Fibroblast of skin of right quadriceps (primary cell): ENCODE measurements at places on chromosomes 7 and 10.

DNA sequence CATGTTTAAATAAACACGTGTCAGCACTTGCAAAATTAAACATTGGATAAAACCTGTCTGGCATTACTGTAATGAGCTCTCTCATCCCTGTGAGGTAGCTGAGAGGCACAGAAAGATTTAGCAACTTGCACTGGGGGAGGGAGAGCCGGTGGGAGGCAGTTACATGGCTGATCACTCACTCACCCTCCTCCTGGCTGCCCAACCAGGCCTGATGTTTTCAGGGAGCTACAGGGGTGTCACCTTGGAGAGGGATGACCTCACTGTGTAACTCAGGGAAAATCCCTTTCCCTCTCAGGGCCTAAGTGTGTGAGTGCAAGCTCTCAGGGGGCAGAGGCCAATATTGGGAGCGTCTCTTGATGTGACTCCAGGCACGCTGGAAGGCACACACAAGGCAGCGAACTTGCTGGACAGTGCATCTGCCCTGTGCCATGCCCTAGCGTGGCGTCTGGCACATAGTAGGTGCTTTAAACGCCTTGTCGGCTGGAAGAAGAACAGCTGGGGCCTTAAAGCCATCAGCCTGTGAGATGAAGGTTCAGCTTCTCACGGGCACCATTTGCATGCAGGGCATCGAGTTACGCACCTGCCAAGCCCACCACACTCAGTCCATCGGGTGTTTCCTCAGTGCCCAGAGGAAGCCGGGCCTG lies 51.1 kb downstream of the ELFN1 start:
- DNase-seq = peak; percentile 32

GRCh38 chr7:22563032-22563501 lies 63.1 kb upstream of the STEAP1B start:
- DNase-seq = no peak

GRCh38 chr7:44646176-44646920 lies 39.9 kb downstream of the OGDH start:
- no peak for DNase-seq

DNA sequence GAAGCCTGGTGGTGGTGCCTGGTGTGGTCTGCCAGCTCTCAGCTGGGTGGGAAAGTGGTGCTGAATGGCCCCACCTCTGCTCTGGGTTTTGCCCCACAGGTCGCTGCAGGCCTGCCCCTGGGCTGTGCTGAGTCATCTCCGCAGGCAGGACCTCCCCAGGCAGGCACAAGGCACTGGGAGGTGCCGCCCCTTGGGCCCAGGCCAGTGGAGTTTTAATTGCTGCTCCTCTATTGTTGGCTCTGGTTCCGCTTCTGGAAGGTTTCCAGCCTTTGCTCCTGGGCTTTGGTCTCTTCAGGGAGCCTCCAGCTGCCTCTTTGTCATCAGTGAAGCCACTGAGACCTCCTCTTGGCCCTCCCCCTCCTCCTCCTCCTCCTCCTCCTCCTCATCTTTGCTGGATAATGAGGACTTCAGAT lies 180.3 kb upstream of the GRB10 start:
- peak; percentile 32 for DNase-seq

- no peak for DNase-seq
Observed at GRCh38 chr7:134696261-134696660, 49.6 kb downstream of the BPGM start.

DNA sequence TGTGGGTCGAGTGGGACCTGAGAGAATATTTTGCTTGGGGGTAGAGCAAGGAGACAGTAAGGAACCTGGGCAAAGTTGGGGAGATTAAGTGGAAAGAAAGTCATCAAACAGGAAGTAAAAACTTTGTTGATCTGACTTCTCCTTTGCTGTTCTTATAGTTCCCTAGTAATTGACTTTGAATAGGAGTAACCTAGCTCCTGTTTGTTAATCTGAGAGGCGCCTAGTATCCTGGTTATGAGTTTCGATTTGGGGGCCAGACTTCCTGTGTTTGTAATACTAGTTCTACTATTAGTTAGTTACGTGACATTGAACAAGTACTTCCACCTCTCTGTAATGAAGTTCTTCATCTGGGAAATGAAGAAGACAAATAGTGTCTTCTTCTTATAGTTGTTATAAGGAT lies 99.1 kb downstream of the ZNF365 start:
- DNase-seq = no peak

- DNase-seq = no peak
Observed at GRCh38 chr10:105413997-105414396, 772.9 kb downstream of the SORCS3 start.

DNA sequence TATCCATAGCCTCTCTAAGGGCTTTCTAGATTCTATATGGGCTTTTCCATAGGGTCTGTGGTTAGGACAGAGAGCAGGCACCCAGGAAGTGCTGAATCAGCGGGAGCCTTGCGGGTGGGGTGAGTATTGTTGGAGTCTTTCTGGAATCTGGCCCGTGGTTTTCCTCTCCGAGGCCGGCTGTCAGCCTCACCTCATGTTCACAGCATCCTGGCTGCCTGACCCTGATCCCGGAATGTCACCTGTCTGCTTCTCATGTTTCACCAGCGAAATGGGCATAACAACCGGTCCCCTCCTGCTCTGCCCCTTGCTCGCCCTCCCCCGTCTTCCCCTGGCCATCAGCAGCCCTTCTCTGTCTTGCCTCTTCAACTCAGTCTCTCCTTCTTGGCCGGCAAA lies 36.5 kb downstream of the DDIT4 start:
- DNase-seq = no peak

GRCh38 chr7:104317948-104318629 lies 10.3 kb upstream of the LHFPL3 start:
- DNase-seq = no peak

- DNase-seq = no peak
Observed at GRCh38 chr7:22417349-22417748, 60.4 kb upstream of the RAPGEF5 start.

DNA sequence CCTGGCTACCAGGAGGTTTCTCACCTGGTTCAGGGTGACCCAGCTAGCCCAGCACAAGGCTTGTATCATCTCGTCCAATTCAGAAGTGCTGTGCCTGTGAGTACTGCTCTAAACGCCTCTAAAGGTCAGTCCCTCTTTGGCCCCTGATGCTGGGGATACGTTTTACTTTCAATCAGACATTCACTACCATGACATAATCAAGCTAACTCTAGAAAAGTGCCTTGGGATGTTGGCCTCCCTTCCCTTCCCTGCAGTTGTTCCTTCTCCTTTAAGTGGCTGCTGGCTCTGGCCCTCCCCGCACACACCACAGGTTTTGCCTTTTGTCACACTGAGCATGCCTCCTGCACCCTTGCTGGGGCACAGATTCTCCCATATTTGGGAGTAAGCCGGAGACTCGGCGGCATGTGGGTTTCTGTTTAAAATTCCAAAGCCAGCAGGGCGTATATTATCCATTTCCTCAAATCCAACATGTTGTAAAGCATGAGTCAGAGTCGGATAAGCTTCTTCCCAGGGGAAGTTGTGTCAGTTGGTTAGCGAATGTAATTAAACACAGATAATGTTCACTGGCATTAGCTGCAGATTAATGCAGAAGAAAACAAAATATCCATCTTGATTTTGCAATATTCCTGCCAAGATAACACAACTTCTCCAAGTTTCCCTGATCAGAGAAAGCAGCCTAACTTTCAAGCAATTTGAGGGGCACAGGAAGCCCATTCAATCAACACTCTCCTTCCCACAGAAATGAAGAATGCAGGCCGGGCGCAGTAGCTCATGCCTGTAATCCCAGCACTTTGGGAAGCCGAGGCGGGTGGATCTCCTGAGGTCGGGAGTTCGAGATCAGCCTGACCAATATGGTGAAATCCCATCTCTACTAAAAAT lies 31.8 kb upstream of the VCL start:
- peak; percentile 100 for DNase-seq

DNA sequence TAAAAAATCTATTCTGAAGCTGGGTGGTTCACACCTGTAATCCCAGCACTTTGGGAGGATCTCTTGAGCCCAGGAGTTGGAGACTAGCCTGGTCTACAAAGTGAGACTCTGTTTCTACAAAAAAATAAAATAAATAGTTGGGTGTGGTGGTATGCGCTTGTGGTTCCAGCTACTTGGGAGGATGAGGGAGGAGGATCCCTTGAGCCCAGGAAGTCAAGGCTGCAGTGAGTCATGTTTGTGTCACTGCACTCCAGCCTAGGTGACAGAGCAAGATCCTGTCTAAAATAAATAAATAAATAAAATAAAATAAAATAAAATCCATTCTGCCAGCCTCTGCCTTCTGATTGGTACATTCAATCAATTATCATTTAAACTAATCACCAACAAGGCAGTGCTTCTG lies 17.5 kb downstream of the ZNF33A start:
- DNase-seq = peak; percentile 5

DNA sequence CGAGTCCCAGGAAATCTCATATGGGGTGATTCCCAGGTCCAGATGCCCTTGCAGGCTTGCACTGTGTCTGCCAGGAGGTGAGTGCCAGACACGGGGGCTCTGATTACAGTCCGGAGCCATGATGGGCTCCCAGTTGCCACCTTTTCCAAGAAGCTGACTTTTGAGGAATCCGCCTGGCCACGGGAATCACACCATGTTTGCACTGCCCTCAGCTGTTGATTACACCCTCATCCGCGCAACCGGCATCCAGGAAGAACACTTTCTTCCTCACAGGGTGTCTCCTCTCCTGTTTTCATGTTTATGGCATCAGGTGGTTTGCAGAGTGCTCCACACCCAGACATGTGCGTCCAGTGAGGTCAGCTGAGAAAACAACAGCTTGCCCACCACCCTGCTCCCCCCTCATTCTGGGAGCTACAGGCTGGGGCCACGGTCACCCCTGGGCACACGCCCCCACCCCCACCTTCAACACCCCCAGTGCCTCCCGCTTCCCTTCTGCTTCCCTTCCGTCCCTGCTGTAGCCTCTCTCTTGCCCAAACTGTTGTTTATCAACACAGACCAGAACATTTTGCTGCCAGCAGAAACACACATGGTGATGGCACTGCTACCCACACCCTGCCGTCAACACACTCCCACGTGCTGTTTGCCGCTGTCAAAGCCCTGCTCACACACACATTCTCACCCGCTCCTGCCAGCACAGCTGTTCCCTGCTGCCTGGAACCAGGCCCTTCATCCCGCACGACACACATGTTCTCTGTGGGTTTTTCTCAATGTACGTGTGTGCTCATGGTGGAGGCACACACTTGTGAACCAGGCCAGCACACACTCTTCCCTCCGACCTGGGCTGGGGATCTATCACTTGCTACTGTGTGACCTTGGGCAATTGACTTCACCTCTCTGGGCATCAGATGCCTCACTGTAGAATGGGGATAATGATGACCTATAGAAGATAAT lies 35.8 kb downstream of the DDIT4 start:
- no peak for DNase-seq

DNA sequence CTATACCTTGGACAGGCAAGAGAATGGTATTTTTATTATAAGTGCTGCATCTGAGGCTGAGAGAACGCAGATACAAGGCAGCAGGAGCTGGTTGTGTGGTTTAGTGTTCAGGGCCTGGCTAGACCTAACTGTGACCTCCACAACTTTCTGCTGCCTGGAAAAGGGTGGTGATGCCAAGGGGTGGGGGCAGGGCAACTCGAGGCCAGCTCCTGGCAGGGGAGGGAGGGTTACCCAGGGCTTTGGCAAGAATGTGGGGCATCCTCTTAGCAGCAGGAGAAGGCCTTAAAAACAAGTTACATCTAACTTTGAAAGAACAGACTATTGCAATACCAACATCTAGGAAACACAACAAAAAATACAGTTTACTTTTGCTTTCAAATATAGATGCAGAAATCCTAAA lies 13.0 kb downstream of the MXI1 start:
- no peak for DNase-seq

- DNase-seq = no peak
Observed at GRCh38 chr7:24361001-24361400, 77.0 kb downstream of the NPY start.

GRCh38 chr10:48609441-48609840 lies 4.6 kb upstream of the ARHGAP22 start:
- no peak for DNase-seq

GRCh38 chr7:48786951-48787350 lies 137.4 kb upstream of the CDC14C start:
- DNase-seq = no peak

DNA sequence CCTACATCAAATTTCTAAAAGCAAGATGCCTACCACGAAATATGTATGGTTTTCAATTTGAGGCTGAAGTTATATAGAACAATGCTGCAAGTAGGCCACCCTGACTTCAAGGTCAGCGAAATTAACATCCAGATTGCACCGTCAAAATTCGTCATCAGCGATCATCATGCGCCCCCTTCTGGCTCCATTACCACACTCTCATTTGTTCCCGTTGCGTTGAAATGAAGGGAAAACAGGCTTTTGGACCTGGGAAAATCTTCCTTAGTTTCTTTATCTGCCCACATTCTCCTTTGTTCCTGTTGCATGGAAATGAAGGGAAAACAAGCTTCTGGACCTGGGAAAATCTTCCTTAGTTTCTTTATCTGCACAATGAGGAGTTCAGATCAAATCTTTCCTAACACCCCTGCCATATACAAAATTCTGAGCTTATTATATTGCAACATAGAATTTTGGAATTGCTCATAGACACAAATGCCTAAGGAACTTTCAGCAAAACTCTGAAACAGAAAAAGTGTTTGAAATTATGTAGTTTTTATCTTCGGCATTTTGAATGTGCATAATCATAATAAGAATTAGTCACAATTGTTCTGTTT lies 98.2 kb upstream of the PRKCQ start:
- DNase-seq = peak; percentile 28

DNA sequence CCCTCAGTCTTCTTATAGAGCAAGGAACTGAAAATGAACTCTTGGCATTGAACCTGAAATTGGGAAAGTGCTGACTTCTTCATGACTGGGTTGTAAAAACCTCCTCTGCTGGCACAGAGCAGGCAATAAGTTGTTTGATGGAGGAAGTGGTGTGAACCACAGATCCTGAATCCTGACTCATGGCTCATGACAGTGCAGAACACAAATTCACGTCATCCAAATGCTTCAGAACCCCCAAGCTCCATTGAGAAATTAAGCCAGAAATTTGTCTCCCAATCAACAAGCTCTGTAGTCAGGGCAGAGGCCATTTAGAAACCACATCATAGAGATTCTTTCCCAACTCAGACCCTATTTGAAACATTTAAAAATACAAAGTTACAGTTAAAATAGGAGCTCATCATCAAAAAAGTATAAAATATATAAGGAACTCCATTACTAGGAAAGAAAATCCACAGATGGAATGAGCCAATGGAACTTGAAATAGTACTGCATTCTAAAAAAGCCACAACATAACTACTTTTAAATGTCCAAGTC lies 10.3 kb upstream of the STK17A start:
- peak; percentile 100 for DNase-seq

GRCh38 chr7:17315974-17316373 lies 17.5 kb downstream of the AHR start:
- DNase-seq = no peak

DNA sequence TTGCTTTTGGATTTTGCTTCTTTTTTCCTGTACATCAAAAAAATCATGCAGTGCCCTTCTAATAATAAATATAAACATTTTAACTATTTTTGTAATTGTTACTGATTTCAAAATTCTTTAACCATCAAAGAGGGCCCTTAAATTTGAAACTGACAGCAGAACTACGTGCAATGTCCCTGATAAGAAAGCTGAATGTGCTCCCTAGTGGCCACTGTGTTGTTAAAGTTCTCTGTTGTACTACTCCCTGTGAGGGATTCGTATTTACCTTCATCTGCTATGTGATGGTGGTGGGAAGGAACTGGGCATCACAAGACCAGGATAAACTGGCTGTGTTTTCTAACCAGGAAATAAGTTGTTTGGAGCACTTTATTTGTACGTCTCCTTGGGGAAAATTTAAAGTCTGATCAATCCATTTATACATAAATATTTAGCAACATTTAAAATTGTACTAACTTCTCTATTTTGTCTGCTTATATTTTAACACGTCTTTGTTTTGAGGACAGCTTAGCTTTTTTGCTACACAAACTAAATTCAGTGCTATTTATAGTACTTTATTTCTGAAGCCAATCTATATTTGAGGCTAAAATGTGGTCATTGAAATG lies 322.4 kb downstream of the HGF start:
- DNase-seq = peak; percentile 56
